ENCODE measurements at places on chromosomes 1 and 21. TPM values are rescaled to one million over a fixed set of nuclear protein-coding genes. Genes with fewer than 3 reads are reported as not detected.

Gene ATP6V1G3
- total RNA-seq: not detected

Gene PLA2G2C
- total RNA-seq: not detected

Gene PLA2G2D
- not detected for total RNA-seq

Gene MTMR11
- 1.8 TPM for total RNA-seq

Gene TEDDM1
- not detected for total RNA-seq

Gene LRRC3
- total RNA-seq: 6.8 TPM

DNA sequence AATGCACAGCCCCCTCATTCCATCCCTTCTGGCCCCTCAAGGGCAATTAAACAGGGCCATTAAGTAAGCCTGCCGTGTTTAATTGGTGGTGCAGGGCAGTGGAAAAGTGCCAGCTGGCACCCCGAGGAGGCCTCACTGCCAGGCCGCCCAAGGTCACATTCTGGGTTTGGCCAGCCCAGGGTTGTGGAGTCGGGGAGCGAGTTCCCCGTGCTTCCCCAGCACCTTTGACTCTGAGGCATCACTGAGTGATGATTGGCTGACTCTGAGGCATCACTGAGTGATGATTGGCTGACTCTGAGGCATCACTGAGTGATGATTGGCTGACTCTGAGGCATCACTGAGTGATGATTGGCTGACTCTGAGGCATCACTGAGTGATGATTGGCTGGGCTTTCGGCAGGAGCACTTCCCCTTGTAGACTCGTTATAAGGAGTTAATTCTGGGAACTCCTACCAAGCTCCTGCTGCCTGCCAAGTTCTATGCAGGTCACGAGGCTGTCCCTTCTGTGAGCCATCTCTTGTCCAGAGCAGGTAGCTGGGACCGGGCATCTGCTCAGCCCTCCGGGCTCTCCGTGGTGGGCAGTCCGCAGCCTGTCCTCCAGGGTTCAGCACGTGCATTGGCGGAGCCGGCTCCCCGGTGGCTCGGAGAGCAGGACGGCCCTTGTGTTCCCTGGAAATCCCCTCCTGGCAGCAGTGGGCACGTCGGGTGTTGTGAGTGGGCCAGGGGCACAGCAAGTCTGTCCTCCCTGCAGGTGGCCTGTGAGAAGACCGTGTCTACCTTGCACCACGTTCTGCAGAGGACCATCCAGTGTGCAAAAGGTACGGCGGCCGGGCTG lies 20.9 kb downstream of the CSTB start:
- no peaks in the 10 kb centered on the region for H3K36me3 ChIP-seq
- H3K27ac ChIP-seq: no peak overlapping the region
- no peak overlapping the region for H3K4me3 ChIP-seq
- no peak for DNase-seq

- no peak overlapping the region for H3K4me3 ChIP-seq
- no peaks in the 10 kb centered on the region for H3K27me3 ChIP-seq
- H3K36me3 ChIP-seq: no peaks in the 10 kb centered on the region
- H3K27ac ChIP-seq: no peak overlapping the region
Measured at GRCh38 chr1:30332116-30333094, 391.0 kb downstream of the MATN1 start.

DNA sequence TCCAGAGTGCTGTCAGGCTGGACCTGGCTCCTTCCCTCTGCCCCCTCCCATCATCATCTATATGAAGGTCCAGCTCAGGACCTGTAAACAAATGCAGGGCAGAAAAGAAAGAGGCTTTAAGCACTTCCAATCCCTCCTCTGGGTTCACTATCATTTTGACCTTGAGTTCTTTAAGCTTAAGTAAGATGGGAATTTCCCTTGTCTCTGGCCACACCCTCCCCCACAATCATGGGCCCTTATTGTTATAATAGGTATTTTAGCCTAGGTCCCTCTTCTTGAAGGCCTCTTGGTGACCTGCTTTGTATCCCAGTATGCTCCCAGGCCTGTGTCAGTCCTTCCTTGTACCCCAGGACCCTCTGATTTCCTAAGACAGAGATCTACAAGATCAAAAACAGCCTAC lies 45.1 kb upstream of the EPS15 start:
- no peaks in the 10 kb centered on the region for H3K27me3 ChIP-seq
- no peak for DNase-seq
- no peak overlapping the region for H3K27ac ChIP-seq

DNA sequence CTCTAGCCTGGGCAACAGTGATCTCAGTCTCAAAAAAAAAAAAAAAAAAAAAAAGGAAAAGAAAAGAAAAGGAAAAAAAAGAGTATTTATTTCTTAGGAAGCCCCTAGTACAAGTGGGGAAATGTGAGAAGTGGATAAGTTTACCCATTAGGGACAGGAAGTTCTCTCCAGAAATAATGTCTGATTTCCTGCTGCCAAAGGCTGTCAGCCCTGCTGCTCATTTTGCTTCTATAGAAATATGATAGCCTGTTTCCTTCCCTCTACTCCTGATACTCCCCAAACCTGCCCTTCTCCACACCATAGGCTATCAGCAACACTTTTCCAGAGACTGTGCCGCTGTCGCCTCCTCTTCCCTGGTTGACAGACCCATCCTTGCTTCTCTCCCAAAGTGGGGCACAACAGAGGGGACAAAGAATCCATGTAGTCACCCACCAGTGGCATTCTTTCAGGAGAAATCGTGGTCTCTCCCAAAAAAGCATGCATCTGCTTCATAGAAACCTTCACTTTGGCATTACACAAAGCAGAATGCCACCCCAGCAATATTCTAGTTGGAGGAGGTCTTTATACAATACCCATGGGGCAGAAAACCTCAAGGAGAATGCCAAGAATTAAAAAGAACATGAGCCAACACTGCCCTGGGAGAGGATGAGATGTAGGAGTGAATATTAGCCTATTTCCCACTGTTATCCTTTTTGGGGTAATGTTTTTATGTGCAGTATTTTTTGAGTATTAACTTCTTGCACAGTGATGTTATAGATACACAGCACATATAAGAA lies 166.3 kb upstream of the NR5A2 start:
- no peak overlapping the region for H3K4me3 ChIP-seq
- peaks cover 18% of the 10 kb centered on the region for H3K4me1 ChIP-seq
- H3K27ac ChIP-seq: no peak overlapping the region

GRCh38 chr1:248786156-248786555 lies 30.6 kb upstream of the LYPD8 start:
- H3K4me1 ChIP-seq: no peaks in the 10 kb centered on the region
- H3K27ac ChIP-seq: no peak overlapping the region
- no peaks in the 10 kb centered on the region for H3K27me3 ChIP-seq
- no peak for DNase-seq

DNA sequence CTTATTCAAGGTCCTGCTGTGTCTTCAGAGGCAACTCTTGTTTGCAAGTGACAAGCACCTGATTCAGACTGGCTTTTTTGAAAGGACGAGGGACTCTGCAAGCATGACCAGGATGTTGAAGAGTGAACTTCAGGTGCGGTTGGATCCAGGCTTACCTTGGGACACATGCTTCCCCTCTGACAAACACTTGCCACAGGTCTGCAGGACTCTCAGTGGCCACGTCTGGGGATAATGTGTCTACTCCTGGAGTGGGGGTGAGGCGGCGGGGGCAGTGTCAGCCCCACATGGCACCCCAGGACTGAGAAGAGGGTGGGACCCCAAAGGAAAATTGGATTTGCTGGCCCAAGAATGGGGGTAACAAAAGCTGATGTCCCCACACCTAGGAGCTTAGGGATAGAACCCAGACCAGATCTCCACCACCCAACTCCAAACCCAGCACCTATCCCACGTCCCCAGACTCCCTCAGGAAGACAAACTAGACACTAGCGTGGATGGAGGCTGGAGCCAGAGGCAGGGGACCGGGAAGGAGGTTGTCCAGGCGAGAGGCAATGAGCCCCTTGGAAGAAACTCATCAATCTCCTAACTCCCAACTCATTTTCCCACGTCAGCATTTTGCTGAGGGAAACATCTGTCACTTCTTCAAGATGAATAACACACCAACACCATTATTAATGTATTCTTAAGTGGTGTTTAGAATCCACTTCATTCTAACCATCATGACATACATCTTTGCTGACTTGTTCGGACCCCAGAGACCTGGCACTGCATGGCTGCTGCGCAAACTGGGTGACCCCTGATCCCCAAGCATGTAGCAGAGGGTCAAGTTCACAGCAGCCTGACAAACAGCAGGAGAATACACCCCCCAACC lies 32.0 kb upstream of the LAPTM5 start:
- no peaks in the 10 kb centered on the region for H3K36me3 ChIP-seq
- no peaks in the 10 kb centered on the region for H3K27me3 ChIP-seq
- DNase-seq: no peak
- no peak overlapping the region for H3K27ac ChIP-seq
- no peaks in the 10 kb centered on the region for H3K4me1 ChIP-seq

DNA sequence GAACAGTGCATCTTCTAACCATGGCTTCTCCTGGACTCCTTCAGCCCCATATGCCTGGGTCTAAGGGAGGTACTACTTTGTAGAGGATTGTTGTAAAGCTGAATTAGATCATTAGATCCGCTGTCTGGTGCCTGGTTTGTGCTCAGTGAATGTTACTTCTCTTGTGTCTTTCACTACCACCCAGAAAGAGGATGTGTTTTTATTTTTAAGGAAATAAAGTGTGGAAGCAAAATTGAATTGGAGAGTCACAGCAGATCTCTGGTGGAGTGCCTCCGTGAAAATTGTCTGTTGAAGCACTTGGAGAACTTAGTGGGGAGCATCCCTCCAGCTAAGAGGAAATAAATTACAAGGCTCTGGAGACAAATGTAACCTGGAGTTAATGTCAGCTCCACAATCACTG lies 101.8 kb upstream of the ARTN start:
- no peak overlapping the region for H3K27ac ChIP-seq
- H3K36me3 ChIP-seq: no peaks in the 10 kb centered on the region
- no peaks in the 10 kb centered on the region for H3K27me3 ChIP-seq
- peaks cover 30% of the 10 kb centered on the region for H3K4me1 ChIP-seq

All from GM23338 (cell line).